ENCODE measurements at places on chromosomes 3 and 15.
A peak's percentile ranks its signal among the peaks of the same experiment; 100 is the strongest.

- DNase-seq, result no peak
Observed at GRCh38 chr3:52020796-52021195, 25.1 kb upstream of the RPL29 start.

- no peak for DNase-seq
Observed at GRCh38 chr3:126554560-126555525, 3.9 kb downstream of the C3orf22 start.

GRCh38 chr3:190972840-190973270 lies 110.4 kb upstream of the GMNC start:
- no peak for DNase-seq

- DNase-seq, result no peak
Observed at GRCh38 chr15:60275624-60276023, 122.2 kb downstream of the ANXA2 start.

GRCh38 chr3:188978421-188979171 lies 193.2 kb upstream of the TPRG1 start:
- DNase-seq, result no peak

DNA sequence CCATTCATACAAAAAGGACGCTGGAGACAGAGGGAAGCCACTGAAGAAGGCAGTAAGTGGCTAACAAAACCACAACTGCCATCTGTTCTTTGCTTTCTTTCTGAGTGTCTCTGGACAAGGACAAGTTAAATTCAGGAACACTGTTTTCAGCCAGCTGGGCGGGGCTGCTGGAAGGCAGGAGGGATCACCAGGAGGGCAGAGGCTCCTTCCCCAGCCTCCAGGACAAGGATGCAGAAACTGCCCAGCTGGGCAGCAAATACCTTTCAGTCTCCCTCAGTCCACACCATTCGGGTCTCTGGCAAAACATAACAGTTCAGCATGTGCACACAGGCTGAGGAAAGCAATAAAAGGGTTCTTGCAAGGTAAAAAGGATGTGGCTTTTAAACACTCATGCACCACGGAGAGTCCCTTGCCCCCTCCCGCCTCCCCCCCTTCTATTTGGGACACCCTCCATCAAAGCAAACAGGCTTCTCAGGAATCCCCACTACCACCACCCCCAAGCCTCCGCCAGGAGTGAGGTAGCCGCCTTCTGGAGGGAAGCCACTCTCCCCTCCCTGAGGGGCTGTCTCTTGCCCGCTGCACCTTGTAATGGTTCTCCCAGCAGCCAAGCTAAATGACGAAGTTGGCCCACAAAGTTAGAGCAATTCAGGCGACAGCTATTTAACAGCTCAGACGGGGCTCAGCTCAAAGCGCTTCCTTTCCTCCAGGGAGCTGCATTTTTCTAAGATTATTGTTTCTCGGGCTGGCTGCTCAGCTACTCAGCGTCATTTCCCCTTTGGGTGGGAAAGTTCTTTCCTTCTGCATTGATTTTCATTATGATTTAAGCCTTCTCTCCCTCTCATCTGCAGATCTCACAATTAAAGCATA lies 3.8 kb downstream of the HEG1 start:
- DNase-seq, result peak; percentile 41

DNA sequence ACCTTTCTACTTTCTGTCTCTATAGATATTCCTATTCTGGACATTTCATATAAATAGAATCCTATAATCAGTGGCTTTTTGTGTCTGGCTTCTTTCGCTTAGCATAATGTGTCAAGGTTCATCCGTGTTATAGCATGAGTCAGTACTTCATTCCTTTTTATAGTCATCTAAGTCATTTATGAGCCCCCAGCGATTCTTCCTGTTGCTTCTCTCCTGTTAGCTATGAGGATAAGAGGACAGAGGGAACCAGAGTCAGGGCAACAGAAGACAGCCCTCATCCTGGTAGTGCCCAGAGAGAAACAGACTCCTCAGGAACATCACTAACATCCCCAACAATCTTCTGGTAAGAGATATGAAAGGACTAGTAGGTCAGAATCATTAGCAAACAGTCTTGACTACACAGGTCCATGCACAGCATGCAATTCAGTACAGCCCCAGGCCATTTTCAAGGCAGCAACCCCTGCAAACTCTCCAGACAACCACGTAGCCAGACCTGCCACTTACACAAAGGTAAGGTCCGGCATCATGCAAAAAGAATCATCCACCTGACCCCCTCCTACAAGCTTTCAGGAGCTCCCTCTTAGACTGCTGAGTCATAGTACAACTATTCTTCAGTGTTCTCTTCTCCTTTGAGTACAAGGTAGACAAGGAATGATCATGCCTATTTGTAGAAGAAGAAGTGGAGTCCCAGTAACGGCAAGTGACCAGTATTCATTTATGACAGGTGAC lies 91.5 kb downstream of the MYLK start:
- DNase-seq, result no peak

- DNase-seq, result no peak
Observed at GRCh38 chr15:65556622-65557021, 26.4 kb downstream of the HACD3 start.

DNA sequence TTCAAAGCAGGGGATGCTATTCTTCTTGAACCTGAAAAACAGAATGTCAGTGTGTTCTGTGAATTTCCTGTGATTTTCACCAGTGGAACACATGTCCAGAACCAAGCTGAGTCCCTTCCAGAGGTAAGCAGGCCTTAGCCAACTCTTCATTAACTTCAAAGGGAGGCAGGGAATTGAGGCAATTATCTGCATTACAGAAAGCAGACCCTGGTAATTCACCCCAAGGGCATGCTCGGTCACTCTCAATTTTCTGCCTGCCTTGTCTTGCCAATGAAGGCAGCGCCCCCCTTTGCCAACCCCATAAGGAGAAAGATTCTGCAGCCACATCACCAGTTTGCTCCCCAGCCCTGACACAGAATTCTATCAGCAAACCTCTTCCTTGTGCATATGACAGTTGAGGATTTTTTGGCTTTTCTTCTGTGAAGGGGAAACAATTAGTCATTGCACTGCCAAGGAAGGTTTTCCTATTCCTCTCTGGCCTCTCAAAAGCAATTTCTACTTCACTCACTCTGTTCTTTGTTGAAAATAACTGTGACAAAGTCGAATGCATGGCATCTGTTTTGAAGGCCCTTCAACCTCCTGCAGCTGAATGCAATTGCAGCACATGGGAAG lies 85.3 kb downstream of the HHLA2 start:
- DNase-seq, result no peak

GRCh38 chr3:124281453-124282316 lies 289.8 kb upstream of the ROPN1 start:
- DNase-seq, result no peak

DNA sequence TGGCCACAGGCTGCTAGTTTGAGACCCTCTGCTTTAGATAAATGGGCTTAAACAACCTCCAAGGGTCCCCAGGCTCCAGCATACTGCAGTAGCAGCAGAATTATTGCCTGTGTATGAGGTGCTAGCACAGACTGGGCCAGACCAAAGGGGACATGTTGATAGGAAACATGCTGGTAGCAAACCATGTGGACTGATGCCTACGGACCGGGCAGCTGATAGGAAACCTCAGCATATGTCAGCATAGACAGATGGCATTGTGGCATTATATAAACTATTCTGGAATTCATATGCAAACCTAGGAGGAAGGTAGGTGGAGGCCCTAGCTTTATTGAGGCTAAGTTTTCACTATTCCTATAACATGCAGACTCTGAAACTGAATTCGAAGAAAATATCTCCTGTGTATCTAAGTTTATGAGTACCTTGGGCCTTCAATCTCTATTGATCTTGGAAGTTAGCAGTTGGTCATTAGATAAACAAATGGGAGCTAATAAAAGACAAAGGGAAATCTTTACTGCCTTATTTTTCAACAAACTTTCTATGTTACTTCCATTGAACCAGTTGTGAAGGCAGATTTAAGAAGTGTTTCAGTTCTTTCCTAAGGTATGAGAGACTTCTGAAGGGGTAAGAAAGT lies 1.7 kb upstream of the HGD start:
- DNase-seq, result no peak

DNA sequence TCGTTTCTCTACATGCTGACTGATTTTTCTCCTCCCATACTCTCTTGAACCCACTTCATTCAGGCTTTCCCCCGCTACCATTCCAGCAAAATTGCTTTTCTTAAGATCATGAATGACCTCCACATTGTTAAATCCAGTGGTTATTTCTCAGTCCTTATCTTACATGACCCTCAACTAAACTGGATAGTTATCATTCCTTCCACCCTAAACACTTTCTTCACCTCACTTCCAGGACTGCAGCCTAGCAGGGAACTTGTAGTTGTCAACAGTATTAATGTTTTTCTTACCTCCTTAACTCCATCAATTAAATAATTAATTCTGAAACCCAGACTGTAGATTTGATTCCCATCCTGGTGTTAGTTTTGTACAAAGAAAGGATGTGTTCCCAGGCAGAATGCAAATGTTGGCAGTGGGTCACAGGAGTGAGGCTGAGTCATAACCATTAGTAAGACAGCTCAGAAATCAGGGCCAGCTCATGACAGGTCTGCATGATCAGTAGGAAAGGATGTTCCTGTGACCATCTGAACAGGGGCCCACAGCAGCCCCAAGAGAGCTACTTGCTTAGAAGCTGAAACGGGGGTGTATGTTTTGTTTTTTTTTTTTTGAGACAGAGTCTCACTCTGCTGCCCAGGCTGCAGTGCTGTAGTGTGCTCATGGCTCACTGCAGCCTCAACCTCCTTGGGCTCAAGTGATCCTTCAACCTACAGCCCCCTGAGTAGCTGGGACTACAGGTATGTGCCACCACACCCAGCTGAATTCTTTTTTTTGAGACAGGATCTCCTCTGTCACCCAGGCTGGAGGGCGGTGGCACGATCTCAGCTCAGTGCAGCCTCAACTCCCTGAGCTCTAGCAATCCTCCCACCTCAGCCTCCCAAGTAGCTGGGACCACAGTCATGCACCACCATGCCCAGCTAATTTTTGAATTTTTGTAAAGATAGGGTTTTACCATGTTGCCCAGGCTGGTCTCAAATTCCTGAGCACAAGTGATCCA lies 9.1 kb downstream of the BCL2L10 start:
- DNase-seq, result no peak

DNA sequence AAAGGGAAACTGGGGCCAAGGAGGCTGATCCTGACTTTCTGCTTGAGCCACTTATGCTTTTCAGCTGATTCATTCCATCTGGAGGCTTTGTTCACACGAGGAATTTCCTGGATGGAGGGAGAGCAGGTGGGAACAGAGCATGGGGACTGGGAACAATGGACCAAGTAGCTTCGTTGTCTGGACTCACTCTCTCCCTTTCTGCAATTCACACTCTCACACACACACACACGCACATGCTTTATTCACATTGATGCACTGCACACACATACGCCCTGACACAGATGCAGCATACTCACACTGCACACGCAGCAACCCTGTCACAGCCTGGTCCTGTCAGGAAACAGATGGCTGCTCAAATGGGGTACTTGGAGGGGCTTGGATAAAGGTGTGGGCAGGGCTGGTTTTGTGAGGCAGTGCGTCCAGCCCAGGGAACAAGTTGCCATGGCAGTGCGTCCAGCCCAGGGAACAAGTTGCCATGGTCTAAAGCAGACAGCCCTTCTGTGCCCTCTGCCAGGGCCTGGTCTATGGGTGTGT lies 19.8 kb upstream of the CHCHD6 start:
- DNase-seq, result no peak

DNA sequence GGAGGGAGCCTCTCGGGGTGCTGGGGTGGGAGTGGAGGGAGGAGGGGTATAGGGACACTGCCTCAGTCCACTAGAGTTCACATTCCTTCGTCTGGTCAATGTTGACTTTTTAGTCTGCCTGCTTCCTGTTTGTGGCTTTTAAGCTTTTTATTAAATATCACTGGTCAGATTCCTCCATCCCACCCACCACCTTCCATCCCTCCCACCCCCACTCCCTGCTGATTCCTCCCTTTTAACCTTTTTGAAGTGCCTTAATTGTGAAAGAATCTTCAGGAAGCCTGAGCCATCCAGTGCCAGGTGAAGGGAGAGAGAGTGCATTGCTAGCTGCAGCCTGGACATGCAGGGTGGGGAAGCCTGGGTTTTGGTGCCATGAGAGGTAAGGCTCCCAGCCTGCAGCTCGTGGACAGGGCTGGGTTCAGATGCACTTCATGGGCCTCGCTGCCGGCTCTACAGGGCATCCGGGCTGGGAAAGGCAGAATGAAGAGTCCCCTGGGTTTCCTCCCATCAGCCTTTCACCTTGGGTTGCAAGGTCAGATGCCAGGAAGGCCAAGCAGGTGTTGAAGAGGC lies 105.9 kb downstream of the DNAJB8 start:
- DNase-seq, result no peak

GRCh38 chr15:62089616-62090015 lies 22.8 kb downstream of the C2CD4A start:
- no peak for DNase-seq

GRCh38 chr3:59064276-59064675 lies 14.5 kb upstream of the CFAP20DC start:
- DNase-seq, result no peak

DNA sequence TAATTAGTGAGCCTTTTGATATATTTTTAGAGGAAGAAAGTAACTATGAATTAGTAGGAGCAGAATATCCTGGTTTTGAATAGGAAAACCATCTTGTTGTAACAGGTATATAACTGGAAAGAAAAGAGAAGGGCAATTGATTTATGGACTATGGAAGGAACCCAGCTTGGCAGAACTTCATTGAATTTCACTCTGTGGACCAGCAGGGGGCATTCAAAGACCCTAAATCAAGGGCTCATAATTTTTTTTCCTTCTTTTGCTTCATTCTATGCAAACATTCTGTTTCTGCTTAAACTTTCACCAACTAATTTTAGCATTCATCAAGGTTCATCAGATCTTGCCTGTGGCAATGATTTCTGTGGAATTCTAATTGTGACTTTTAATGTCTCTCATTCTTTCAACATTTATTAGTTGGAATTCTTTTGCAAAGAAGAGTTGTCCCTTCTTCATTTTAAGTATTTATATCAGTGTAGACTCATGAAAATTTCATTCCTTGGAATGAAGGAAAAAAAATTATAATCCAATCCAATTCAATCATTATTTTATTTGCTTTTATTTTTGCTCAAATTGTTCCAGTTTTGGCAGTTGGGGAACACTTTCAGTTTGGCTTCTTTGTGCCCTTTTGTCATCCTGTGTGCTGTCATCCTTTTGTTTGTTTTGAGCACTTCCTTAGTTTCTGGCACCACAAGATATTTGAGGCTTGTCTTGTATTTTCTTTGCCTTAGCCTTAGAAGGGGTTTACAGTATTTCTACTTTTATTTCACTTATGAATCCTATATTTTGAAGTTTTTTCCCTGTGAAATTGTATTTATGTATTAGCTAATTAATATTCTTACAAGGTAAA lies 30.4 kb downstream of the NXPE3 start:
- no peak for DNase-seq

GRCh38 chr15:33788906-33789540 lies 179.3 kb upstream of the CHRM5 start:
- no peak for DNase-seq

DNA sequence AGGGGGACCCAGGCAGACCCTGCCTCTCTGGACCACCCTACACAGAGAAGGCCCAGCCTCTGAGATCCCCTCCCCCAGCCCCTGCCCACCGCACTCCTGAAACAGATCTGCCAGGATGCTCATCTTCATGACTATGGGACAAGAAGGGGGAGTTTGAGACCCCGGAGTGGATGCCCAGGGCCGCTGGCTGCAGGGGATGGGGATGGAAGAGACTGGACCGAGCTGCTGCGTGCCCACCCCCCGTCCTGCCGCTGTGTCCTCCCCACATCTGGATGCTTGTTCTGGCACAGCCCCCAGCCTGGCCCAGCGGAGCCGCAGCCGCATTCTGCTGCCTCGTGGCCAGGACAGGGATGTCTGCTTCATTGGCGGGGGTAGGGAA lies 30.3 kb upstream of the SEMA3F start:
- DNase-seq, result no peak

- no peak for DNase-seq
Observed at GRCh38 chr3:37670961-37671483, 190.7 kb upstream of the CTDSPL start.

Measured in activated CD8-positive, alpha-beta memory T cell treated with anti-CD3 and anti-CD28 coated beads for 1 hour (primary cell).